ENCODE measurements at places on chromosomes 4 and X. TPM values are rescaled to one million over a fixed set of nuclear protein-coding genes. Genes with fewer than 3 reads are reported as not detected.
A peak's percentile ranks its signal among the peaks of the same experiment; 100 is the strongest.

DNA sequence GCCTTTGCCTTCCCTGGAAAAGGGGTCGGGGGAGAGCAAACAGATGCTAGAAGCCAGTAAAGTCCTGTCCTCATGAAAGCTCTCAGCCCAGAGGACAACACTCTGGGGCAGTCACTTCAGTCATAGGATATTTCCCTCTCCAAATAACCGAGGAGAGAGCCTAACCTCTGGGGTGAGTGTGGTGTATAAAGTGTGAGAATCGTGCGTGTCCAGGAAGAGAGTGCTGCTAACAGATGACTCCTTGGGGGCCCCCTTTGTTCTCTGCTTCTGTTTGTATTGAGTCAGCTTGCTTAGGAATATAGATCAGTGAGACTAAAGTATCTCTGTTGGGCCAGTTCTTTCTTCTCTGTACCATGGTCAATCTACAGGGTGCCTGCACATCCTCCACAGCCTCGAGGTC lies 247.2 kb downstream of the PALLD start:
- no peak for DNase-seq

- DNase-seq: peak; percentile 73
Measured at GRCh38 chr4:25925486-25926201, 11.6 kb downstream of the SMIM20 start.

DNA sequence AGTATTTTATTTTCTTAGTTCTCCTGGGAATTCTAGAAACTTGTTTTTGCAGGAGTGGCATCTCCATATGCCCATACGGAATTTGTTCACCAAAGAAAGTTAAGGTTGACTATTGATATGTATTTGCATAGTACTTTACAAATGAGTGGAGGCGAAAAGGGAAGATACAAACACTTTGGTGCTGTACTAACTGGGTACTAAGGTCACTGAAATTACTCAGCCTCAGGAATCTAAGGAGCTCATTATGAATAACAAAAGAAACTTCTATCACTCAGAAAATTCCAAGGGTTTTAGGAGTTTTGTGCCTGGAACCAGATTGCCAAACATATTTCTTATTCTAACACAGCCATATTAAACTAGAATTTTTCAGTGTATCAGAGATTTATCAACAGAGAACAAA lies 27.4 kb upstream of the TMPRSS11B start:
- DNase-seq: no peak

The CDK16 gene
- total RNA-seq: 44.0 TPM

The ZNF157 gene
- not detected for total RNA-seq

DNA sequence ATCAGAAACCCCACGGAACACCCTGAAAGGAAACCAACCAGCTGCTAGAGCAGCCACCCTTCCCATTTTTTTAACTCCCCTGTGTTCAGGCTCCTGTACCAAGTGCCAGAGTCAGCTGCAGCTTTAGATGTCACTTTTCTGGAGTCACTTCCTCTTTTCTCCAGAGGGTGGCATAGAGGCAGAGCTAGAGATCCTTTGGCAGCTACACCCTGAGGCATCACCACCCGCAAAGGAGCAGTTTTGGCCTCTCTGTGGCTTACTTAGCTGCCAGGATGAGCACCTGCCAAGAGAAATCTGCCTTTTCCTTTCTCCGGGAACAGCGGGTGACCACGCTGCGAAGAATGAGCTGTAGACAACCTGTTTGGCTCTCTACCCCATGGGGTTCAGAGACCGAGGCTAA lies 58.0 kb upstream of the CHRDL1 start:
- DNase-seq: peak; percentile 47

DNA sequence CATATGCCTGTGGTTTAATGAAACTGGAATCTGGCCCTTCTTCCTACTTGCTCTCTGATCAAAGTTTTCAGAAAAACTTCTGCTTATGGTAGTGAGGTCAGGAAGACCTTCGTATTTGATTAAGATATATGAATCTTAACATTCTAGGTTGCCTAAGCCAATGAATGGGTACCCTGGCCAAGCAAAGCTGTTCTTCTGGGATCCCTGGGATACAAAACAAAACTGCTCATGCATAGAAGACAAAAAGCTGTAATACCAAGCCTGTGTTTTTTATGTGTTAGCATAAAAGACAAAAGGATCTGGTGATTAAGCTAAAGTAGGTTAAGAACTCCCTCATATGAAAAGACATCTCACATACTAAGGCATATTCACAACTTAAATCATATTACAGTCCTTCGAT lies 21.6 kb downstream of the ANKRD17 start:
- DNase-seq: no peak

The PAGE1 gene
- not detected for total RNA-seq

- no peak for DNase-seq
Measured at GRCh38 chr4:47907089-47907646, 7.2 kb downstream of the NFXL1 start.

DNA sequence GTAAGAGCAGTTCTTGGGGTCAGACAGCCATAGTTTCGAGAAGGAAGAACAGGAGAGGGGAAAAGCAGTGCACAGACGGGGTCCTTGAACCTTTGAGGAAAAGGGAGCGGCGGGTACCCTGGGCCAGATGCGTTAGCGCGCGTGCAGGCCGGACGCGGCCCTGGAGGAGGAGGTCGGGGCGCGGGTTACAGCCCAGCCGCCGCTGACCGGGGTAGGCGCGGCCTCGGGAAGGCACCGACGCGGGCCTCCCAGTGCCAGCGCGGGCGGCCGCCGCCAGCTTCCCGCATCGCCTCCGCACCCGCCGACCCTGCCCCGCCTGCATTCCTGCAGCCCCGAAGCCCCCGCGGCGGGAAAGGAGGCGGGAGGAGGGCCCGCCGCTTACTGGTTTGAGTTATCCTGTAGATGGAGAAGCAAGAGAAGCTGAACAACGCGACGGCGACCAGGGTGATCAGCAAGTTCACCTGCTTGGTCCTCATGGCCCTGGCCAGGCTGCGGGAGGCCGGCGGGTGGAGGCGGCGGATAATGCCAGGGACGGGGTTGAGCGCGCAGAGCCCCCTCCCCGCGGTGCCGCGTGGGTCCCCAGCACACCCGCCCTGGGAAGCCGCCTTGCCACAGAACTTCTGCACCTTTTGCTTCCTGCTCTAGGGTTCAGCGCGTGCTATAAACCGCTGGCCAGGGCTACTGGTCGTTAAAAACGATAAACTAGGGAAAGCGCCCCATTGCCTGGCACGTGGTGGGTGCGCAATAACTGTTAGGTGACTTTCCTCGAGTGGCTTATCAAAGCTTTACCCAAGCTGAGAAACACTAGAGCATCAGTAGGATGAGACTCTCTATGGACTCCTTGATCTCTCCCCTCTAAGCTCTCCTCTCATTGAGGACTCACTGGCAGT lies at the start of gene MGAT4D:
Gene MGAT4D (minus strand): TSS at position 547 of the 890 bp plus-strand sequence. CDS start 71 bp downstream, at position 476.
- no peak for DNase-seq

GRCh38 chrX:110136136-110136535 lies 133.2 kb downstream of the TMEM164 start:
- DNase-seq: no peak

- no peak for DNase-seq
Measured at GRCh38 chr4:8861576-8862295, 9.9 kb downstream of the HMX1 start.

The CXCL5 gene
- 40.1 TPM for total RNA-seq

- no peak for DNase-seq
Measured at GRCh38 chr4:125084608-125085007, 230.1 kb upstream of the FAT4 start.

GRCh38 chr4:25817059-25817681 lies 45.6 kb downstream of the SEL1L3 start:
- no peak for DNase-seq

The GAGE1 gene
- total RNA-seq: not detected

DNA sequence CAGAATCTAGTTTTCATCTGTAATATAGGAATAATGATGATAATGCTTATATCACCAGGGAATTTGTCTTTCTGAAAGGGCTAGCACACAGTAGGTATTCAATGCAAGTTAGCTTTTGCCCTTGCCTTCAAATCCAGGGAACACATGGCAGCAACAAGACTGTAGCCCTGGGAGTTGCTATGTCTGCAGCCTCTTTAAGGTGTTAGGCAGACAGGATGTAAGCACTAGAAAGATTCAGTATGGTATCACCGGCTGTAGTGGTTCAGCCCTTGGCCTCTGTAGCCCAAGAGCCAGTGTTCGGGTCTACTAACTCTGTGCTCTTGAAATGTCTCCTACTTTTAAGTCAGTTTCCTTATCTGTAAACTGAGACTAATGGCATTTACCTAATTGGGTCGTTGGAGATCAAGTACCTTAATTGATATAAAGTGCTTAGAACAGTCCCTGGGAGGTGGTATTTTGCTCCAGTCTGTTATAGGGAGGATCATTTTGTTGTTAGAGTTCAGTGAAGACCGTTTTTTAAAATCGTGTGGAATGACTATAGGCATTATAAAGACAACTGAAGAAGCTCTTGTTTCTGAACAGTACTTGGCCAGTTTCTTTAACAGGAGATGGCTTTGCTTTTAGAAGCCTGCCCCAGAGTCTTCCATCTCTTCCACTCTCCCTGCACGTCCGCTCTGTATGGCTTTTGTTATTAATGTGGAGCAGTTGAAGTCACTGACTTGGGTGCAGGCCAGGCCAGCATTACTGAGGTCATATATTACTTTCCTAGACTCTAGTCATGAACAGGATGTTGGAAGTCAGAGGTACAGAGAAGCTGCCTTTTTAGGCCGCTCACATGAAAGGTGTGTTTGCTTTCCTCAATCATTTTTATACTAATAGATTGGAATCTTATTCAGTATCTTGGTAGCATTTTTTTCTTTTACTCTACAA lies 44.8 kb downstream of the GAB1 start:
- peak; percentile 95 for DNase-seq

DNA sequence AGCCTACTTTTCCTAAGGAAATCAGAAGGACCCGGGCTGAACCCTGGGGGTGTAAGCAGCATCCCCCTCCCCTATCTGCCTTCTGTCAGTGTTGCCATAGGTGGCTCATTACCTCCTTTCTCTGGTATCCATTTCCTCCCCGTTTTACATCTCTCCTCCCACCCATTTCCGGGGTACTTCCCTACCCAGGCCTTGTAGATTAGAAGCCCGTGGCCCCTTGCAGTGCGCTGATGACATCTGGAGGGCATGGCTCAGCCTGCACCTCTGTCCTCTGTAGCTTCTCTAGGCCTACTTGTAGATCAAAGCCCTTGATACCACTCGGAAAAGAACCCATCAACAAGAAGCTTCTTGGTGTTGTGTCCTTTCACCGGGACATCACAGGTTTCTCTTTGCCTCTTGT lies 71.8 kb downstream of the NBDY start:
- DNase-seq: no peak

The SYN1 gene
- total RNA-seq: not detected

GRCh38 chrX:134377537-134377936 lies 82.4 kb upstream of the HPRT1 start:
- no peak for DNase-seq

- DNase-seq: peak; percentile 36
Measured at GRCh38 chrX:47078129-47079043, at the start of gene RGN. RGN (plus strand) TSS chrX:47078443; CDS start chrX:47081145, 2,702 bp downstream.

The MXRA5 gene
- 9.3 TPM for total RNA-seq

GRCh38 chr4:167233685-167234315 lies 494 bp downstream of the SPOCK3 start:
- peak; percentile 60 for DNase-seq

GRCh38 chrX:120726294-120726693 lies 96.4 kb upstream of the C1GALT1C1 start:
- no peak for DNase-seq

The SLC2A9 gene
- 35.3 TPM for total RNA-seq

DNA sequence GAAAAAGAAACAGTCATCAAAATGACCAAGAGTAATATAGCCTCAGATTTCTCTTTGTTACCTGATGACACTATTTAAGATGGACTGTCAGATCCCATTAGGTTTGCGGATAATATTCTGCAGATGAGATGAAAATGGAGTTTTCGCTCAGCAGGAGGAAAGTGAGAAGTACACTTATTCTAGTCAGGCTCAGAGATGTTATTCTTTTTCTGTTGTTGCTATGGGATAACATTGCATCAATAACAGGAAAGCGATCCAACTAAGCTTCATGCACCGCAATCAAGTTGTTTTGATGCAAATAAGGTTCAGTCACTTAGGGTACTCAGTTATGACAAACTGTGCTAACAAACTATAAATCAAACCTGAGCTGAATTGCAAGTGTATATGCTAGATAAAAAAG lies 415.0 kb downstream of the CCSER1 start:
- DNase-seq: no peak

DNA sequence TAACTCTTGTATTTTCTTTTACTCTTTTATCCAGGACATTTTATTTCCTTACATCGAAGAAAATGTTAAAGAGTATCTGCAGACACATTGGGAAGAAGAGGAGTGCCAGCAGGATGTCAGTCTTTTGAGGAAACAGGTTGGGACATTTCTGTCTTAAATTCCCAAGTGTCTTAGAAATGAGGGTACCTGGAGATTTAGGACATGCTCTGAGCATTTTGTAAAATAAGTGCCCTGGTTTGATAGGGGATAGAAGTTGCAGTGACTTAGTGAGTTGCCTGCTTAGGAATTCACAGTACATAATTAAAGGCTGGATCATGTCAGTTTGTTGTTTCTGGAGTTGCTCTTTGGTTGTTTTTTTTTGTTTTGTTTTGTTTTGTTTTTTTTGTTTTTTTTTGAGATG lies 17.5 kb downstream of the ENOPH1 start:
- no peak for DNase-seq

GRCh38 chr4:103415801-103416200 lies 217.7 kb upstream of the CENPE start:
- no peak for DNase-seq

The C4orf33 gene
- total RNA-seq: not detected

The DRD5 gene
- total RNA-seq: not detected

The RBM47 gene
- total RNA-seq: 196 TPM

DNA sequence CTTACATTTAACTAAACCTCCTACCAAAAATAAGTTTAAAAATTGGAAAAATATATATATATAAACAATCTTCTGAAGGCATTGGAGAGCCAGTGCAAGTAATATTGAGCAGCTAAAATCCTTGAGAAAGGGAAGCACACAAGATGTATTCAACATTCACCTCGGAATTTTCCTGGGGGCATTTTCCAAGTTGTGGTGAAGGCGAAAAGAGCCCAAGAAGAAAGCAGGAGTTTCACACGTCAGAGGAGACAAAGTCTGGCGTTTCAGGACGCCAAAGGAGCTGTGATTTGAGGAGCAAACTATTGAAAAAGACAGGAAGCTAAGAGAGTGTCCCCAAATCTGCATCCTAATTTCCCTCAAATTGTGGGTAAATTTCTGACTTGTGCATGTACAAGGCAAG lies 9.1 kb upstream of the GASK1B start:
- DNase-seq: no peak

The OCRL gene
- 34.5 TPM for total RNA-seq

DNA sequence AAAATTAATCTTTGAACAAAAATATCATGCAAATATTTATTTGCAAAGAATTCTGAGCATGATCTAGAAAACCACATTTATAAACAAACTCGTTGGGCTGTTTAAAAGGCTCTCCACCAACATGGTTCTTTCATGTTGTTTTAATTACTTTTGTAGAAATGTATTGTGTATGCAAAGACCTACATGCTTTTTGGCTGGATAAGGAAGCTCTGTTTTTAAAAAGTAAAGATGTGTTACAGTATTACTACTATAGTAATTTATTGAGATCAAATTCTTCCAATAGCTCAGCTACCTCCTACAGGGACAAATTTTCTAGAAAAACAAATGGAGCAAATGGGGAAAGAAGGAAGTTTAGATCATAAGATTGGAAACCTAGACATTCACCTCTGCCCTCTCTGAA lies 177.5 kb upstream of the TTC29 start:
- DNase-seq: no peak

Measured in stomach (tissue), 19 donors.